ENCODE measurements at places on chromosomes 5 and 9.

- DNase-seq, result no peak
Observed at GRCh38 chr9:115746496-115746895, 407.1 kb upstream of the PAPPA start.

- DNase-seq, result no peak
Observed at GRCh38 chr9:121120386-121120785, 45.6 kb downstream of the CNTRL start.

DNA sequence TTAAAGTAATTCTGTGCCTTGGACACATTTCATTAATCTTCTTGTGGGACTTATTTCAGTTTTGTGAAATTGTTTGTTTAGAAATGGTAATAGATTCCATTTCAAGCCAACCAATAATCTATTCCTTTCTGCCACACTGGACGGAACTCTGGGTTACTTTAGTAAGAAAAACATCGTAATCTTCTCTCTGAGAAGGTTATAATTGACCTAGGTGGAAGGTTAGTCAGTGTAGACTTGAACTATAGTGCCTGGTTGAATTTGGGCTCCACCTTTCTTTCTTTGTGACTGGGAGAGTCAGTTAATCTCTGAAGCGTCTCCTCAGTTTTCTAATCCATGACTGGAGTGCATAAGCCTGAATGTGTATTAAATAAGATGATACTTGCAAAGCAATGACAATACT, 89.7 kb upstream of the PRLR start:
- DNase-seq, result no peak

DNA sequence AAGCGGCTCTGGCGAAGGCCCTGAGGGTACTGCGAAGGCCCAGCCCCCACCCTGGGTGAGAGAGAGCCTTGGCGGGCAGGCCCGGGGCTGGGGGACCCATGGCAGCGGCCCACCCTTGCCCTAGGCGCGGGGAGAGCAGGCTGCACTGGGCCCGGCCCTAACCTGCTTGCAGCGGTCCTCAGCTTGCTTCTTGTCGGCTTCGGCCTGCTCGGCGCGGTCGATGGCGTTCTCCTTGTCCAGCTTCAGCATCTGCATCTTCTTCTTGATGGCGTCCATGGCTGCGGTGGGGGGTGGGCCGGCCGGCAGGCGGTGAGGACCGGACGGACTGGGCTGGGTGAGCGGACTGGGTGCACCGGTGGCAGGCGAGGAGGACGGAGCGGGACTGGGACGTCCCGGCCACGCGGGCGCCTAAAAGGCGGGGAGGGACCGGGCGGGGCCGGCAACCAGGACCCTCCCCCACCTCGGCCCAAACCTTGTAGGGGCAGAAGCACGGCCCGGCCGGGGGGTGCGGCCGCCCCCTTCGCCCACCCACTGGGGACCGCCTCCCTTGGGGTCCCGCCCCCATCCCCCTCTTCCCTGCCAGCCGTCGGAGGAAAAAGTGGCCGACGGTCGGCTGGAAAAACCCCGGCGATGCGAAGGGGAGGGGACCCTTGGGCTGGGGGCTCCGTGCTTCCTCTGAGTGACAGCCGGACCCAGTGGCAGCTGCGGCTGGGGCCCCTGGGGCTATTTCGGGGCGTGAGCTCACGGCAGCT, at the start of gene TPM2:
Gene TPM2, minus strand, starts transcription at position 384 of the 752 bp plus-strand sequence. Its CDS starts 108 bp downstream, at position 276.
- peak; percentile 54 for DNase-seq

DNA sequence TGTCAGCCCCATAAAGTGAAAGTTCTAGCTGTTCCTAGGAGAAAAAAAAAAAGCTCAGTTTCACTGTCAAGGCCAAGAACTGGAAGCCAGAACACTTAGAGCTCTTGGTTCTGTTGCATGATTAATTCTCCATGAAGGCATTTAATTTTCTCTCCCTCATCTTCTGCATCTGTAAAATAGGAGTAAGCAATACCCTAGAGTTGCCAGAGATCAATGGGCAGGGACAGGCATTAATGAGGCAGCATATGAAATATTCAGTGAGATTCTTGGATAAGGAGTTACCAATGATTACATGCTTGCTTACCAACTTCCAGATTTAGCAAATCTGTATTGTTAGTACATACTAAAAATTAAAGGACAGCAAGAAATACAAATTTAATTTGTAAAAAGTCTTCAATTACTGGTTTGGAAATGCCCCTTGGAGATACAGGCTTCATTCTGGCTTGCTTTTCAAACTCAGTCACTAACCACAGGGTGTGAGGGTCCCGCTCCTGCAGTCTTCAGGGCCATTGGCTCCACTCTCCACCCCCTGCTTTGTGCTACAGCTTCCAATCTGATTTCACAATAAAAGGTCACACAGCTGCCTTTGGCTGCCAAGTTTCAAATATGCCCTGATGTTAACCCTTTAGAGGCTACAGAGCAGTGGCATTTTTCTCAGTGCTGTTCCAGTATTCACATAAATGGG, 624.6 kb downstream of the BNC2 start:
- no peak for DNase-seq

GRCh38 chr5:1488882-1489680, 34.7 kb downstream of the LPCAT1 start:
- peak; percentile 37 for DNase-seq

- no peak for DNase-seq
Observed at GRCh38 chr9:84922051-84922450, 252.5 kb downstream of the NTRK2 start.

GRCh38 chr5:3911773-3912172, 316.1 kb downstream of the IRX1 start:
- no peak for DNase-seq

- DNase-seq, result no peak
Observed at GRCh38 chr5:120164986-120165385, 299.1 kb upstream of the PRR16 start.

DNA sequence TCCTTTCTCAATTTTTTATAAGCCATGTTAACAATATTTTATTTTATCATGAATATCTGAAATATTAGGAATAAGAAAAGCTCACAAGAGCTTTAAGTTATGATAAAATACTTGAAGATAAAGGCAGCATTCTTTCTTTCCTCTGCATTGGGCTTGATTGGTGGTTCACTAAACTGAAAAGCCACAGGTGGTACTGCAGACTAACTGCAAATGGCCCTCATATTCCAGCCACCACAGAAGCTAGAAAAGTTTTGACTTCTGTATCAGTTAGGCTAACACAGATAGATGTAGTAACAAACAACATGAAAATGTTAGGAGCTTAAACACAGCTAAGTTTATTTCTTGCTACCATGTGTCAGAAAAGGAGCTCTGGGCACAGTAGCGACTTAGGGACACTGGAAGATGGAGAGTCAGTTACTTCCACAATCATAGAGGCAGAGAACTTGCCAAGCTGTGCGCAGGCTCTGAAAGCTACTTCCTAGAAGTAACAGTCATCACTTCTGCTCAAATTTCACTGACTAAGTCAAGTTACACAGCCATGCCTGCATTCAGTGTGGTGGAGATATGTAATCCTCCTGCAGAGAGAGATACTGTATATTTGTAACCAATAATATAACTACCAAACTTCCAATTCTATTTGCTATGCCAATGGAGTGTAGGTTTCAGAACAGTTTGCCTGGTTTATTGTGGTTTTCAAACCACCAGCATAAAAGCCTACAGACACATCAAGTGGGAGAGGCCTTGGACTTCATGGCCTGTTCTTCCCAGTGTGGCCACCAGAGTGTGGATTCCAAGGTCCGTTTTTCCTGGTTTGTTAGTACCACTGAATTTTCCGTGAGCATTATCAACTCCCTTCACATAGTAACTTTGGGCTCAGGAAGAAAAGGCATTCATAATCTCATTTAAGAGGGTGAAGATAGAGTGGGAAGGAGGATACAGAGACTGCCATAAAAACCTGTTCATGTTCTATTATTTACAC, 268.3 kb downstream of the PJA2 start:
- DNase-seq, result no peak

GRCh38 chr5:3202570-3202969, 393.1 kb upstream of the IRX1 start:
- no peak for DNase-seq

GRCh38 chr5:127665641-127666040, 16.8 kb downstream of the CTXN3 start:
- DNase-seq, result no peak

GRCh38 chr5:51669095-51669494, 285.8 kb downstream of the ISL1 start:
- DNase-seq, result no peak

GRCh38 chr9:105690742-105691141, 3.6 kb upstream of the TMEM38B start:
- DNase-seq, result no peak

DNA sequence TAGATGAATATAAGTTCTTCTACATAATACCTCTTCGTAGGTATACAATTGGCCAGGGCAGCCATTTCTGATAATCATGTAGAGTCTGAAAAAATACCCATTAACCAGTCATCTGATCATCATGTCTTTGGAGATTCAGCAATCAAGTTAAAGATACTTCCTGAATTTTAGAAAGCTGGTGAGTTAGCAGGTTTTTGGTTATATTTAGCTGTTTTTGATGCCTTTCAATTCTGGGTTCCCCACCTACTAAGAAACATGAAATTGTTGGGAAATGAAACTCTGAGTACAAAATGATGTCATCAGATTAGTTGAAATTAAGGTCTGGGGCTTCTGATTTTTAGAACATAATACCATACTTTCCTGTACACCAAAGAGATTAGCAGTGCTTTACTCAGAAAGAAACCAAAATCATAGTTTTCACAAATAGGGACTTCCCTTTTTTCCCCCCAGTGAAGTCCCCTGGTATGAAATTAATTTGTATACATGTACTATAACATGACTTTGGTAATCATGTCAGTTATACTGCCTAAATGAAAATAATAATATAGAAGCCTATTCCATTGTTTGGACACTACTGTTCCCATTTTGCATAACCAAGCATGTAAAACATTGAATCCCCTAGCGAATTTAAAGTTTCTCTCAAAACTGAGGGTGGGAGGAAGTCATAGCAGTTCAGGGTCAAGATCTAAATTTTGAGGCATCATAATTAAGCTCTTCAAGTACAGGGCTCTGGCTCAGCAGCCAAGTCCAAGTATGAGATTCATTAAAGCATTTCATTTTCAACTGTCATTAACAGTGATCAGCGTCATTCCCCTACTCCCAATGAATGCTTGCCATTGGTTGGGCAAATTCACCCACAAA, 17.9 kb downstream of the PRLR start:
- DNase-seq, result no peak

- no peak for DNase-seq
Observed at GRCh38 chr5:107814183-107814827, 143.6 kb upstream of the EFNA5 start.

DNA sequence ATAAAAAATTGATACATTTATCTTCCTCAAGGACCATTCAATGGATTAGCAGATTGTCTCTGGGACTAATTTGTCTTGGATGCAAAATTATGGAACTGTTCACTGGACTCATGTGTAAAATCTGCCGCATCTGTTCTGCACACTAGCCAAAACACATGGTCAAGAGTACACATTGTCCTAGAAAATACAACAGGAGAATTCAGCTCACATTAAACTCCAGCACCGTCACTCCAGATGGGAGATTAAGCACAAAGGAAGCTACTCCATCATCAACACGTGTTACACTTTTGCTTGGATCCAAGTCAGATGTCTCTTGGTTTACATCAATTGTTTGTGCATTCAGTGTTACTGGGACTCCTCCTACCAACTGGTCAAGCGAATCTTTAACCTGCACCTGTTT, 28.8 kb downstream of the C5 start:
- no peak for DNase-seq

GRCh38 chr9:33446240-33446945, 1.0 kb downstream of the AQP3 start:
- DNase-seq, result no peak

DNA sequence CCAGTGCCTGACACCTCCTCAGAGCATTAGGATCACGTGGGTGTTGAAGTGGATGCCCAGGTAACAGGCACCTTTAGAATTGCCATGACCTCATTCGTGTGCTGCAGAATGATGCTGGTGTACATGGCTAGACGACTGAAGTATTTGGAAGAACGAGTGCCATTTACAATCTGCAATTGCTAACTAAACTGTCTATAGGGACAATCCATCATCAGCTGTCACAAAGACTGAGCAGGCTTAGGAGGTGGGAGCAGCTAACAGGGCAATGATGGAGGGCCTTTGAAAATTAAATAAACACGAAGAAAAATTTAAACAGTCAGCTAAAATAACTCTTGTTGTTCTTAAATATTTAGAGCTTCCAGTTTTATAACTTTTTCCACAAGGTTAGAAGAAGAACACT, 375.8 kb downstream of the GADD45G start:
- DNase-seq, result no peak

DNA sequence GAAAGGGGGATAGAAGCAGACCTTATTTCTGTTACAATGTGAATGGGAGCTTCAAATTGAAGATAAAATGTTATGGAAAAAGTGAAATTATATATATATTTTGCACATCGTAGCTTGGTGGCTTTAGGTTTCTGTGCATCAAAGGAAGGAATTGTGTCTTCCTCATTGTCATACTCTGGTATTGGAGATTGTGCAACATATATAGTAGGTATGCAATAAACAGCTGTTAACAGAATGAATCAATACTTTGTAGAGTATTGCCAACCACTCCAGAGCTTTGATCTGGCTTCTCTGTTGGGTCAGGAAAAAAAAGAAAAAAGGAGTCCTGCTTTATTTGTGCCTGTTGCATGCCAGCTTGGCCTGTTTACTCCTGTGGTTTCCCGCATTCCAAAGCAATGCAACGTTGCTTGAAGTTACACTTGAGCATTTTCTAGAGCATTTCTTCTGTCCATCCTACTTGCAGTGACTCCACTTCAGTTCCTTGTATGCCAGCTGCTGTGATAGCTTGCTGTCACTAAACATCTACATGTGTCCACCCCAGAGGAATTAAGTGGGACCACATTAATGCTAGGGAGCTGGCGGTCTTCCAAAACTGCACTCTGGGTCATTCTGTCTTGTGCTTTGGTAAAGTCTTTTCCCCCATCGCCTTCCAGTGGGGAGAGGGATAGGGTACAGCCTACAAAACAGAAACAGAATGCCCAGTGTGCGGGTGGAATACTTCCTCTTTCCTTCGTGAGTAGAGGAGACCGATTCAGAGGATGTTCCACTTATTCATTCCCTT, 62.0 kb upstream of the MEF2C start:
- no peak for DNase-seq

- DNase-seq, result no peak
Observed at GRCh38 chr9:15469406-15469805, 41.4 kb downstream of the PSIP1 start.

GRCh38 chr5:122368510-122369251, 56.6 kb downstream of the SNCAIP start:
- no peak for DNase-seq

DNA sequence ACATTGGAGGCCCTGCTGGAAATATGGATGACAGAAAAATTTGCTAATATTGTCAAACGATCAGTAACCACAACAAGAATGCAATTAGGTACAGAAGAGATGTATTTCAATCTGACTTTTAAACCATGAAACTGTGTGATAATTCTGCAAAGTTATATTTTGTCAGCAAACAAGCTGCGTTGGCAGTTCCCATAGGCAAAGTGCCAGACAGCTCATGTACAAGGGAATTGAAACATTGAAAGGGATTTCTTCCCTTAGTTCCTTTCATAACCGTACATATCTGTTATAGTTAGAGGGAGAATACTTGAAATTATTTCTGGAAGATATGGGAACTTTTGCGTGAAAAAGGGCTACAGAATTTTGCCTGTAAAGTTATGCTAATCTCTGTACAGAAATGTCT, 419.4 kb upstream of the PTGER4 start:
- no peak for DNase-seq

- DNase-seq, result no peak
Observed at GRCh38 chr9:114606597-114607207, 4.4 kb upstream of the TMEM268 start.

- DNase-seq, result no peak
Observed at GRCh38 chr5:179177711-179178575, 117.8 kb downstream of the ZNF354C start.

GRCh38 chr9:23117616-23118015, 671.0 kb downstream of the DMRTA1 start:
- DNase-seq, result peak; percentile 12
